ENCODE measurements at places on chromosomes 3 and 15. TPM values are rescaled to one million over a fixed set of nuclear protein-coding genes. Genes with fewer than 3 reads are reported as not detected.

DNA sequence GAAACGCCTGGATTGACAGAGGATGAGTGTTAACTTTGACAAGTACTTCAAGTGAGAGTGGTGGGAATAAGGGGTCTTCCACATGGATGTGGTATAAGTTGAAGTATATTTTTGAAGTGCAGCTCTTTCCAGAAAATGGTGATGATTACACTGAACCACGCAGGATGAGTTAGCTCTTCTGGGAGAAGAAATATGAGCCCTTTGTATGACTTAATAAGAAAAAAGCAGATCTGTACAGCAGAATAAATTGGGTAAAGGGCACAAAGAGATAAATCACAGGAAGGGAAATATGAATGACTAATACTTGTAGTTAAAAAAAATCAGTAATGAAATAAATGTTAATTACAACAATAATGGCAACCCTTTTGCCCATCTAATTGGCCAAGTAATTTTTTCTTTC is 1.3 kb downstream of the CCR3 start:
- no peak for DNase-seq

- DNase-seq = no peak
Measured at GRCh38 chr15:41042851-41043250, 73.2 kb downstream of the INO80 start.

GRCh38 chr15:74408815-74409214 is 24.9 kb downstream of the SEMA7A start:
- DNase-seq = no peak

- DNase-seq = no peak
Measured at GRCh38 chr15:76116138-76116885, 56.5 kb downstream of the TMEM266 start.

- DNase-seq = no peak
Measured at GRCh38 chr3:79488407-79488806, 279.4 kb downstream of the ROBO1 start.

- DNase-seq = no peak
Measured at GRCh38 chr3:135224815-135225362, 429.8 kb downstream of the EPHB1 start.

PLD1 gene
- 7.2 TPM for total RNA-seq

GRCh38 chr15:55796321-55796965 is 53.5 kb upstream of the PRTG start:
- no peak for DNase-seq

Data from kidney epithelial cell (primary cell).